ENCODE measurements at places on chromosomes 1 and 21.
A peak's percentile ranks its signal among the peaks of the same experiment; 100 is the strongest.

DNA sequence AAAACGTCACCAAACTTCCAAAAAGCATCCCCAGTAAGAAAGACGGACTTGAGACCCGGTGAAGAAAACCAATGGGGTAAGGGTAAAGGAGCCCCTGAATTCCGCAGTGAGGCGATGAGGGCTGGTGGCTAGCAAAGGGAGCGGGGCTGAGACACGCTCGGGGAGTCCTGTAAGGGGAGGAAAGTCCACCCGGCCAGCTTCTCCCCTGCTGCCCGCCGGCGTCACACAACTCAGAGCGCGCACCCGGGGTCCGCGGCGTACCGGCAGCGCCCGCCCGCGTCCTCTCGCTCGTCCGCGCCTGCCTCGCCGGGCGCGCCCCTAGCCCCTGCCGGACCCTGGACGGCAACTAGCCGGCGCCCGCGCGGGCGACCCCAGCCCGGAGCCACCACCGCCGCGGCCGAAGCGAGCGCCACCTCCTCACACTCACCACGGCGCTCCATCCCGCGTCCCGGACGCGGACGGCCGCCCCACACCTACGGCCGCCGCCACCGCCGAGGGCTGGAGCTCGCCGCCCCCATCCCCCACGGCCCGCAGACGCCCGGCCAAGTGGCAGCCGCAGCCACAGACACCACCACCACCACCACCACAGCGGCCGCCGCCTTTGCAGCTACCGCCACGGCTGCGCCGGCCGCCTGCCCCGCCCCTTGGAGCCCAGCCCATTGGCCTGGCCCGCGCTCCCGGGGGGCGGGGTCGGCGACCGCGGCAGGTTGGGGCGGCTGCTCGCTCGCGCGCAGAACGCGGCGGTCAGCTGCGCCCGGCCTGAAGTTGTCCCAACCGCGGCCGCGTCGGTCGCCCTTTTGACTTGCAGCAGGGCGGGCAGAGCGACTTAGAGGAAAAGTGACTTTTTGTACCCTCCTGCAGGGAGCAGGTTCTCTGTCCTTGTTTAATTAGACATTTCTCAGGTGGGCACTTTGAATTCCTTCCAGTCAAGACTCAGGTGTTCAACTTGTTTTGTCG is 10.0 kb upstream of the ARHGAP29 start:
- DNase-seq: peak; percentile 30

- peak; percentile 16 for DNase-seq
Measured at GRCh38 chr21:38669186-38669585, 136.5 kb upstream of the ETS2 start.

DNA sequence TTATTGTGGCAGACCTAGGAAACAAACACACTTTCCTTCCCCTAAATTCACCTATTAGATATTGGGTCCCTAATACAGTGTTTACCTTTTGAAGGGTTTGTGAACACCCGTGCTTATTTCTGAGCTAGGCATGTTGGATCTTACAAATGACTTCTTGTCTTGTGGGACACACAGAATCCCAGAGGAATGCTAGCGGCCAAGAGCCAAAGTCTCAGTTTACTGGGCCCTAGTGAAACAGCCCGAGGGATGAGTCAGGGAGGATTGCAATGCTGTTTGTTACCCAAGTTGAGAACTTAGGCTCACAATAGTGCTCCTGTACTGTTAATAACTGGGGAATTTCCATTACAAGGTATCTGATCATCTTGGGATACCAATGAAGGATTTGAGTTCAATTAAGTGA is 100.1 kb upstream of the AKT3 start:
- no peak for DNase-seq

- no peak for DNase-seq
Measured at GRCh38 chr1:8847990-8848389, 30.5 kb downstream of the ENO1 start.

- DNase-seq: no peak
Measured at GRCh38 chr1:92277105-92277723, 21.6 kb downstream of the GLMN start.

DNA sequence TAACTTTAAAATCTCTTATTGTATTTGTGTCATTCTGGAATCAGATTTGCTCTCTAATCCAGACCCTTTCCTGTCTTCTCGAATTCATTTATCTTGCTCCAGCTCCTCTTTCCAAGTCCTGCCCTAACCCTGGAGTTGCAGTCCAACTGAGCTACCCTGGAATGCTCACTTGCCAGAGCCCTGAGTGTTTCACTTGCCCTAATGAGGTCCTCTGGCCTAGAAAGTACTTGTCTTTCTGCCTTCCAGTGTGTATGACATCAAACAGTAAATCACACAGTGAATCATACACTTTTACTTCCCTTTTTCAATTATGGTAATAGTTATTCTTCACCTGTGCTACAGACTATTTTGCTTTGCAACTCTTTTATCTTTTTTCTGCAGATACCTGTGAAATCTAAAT is 96.9 kb downstream of the NEK7 start:
- no peak for DNase-seq

DNA sequence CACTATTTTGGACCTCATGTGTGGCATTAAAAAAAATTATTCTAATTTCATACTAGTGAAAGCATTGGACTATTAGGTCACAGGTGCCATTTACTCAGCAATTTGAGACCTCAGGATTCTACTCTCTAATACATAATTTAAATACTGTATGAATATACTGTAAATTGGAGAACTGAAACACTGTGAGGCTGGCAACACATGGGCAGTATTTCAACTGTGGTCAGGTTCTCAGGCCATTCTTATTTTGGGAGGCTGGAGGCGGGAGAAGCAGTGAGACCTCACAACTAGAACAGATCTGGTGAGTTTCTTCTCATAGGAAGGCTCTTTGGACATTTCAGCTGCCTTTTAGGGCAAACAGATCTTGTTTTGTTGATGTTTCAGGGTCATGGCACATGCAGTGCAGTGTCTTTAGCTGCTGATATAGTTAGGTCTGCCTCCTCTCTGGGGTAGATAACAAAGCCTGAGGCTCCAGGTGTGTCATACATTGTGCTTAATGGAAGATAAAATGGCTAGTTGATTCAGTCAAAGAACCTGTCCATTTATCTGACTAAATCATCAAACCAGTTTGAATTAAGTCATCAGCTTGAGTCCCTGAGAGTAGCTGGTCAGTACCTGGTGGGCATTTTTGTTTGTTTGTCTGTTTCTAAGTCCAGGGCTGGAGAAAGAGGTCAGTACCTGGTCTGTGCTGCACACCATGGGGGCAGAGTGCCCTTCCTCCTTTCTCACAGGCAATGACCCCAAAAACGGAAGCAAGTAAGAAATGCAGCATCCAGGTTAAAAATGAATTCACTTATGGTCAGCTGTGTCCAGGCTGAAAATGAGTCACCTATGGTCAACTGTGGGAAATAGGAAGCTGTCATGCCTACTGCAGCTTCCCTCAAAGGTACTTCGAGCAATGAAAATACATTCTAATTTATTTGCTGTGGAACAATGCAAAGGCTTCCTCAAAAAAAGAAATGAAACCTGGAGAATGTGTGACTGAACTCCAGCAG is 216.2 kb downstream of the SDCCAG8 start:
- DNase-seq: no peak

GRCh38 chr21:18191139-18191538 is 53.5 kb upstream of the CHODL start:
- DNase-seq: no peak

DNA sequence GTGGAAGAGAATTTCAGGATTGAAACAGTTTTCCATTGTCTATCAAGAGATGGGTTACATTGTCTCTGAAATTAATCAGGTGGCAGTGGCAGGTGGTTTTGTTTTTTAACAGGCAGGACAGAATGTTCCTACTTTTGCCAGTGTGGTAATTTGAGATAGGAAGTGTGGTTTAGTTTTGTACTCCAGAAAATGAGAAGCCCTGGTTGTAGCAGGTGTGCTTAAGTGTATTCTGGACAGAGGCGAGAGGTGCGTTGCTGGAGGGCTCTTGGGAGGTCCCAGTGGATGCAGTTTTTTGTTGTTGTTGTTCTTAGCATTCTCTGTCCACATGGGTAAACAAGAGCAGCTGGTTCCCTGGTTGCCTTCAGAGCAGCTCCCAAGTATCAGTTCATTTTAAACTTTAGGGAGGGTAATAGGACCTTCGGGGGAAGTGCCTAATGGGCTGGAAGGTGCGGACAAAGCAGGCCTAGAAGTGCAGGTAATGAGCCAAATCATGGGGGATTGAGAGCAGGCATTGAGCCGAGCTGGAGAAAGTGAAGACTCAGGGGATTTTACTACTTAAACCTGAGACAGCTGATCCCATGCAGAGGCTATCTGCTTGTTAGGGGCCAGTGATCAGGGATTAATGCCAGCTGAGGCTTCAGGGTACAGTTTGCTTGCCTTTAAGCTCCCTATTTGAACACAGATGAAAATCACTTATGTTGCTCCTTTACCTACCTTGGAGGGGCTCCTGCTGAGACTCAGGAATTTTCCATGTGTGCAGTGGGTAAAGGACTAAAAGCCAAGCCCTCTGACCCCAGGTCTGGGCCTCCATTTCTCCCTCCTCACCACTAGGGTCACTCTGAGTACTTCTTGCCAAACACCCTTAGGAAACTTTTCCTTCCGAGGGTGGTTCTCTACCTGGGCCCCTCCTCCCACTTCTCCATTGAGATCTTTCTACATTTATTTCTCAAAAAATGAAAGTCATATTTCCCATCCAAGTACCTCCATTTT is 6.1 kb downstream of the PFKFB2 start:
- no peak for DNase-seq

DNA sequence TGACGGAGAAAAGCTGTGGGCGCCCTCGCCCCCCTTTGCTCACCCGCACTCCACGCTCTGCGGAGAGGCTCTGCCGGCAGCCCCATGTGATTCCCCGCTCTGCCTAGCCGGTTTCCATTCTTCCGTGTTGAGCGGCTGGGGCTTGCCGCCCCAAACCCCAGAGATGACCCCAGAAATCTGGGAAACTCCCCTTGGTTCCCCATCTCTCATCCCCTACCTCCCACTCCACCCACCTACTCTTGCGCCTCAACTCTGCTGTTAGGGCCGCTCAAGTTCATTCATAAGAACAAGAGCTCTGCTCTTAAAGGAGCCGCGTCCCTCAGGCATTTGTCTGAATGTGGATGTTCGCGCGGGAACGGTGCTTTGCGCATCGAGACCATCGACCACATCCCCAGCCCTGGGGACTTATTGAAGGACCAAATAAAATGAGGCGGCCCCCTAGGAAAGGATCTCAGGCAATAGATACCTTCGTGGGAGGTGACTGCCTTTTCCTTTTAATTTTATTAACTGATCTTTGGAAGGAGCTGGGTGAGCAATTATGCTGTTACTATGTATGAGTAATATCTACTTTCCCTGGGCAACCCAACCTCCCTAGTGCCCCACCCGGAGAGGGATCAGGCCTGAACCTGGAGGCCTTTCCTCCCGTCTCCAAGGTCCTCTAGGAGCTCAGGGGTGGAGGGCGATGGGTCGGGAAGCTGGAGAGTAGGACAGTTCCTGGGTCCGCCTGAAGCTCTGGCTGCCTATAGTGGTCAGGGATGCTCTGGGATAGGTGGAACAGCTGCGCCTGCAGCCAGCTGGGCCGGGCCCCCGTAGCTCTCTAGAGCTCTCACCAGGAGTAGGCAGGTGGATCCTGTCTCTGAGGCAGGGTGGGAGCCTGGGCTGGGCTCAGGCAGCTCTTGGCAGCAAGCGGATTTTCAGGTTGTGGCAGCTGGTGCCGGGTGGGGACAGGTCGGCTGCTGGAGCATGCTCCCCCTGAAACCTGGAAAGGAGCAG is 898 bp downstream of the MFSD2A start:
- peak; percentile 100 for DNase-seq

DNA sequence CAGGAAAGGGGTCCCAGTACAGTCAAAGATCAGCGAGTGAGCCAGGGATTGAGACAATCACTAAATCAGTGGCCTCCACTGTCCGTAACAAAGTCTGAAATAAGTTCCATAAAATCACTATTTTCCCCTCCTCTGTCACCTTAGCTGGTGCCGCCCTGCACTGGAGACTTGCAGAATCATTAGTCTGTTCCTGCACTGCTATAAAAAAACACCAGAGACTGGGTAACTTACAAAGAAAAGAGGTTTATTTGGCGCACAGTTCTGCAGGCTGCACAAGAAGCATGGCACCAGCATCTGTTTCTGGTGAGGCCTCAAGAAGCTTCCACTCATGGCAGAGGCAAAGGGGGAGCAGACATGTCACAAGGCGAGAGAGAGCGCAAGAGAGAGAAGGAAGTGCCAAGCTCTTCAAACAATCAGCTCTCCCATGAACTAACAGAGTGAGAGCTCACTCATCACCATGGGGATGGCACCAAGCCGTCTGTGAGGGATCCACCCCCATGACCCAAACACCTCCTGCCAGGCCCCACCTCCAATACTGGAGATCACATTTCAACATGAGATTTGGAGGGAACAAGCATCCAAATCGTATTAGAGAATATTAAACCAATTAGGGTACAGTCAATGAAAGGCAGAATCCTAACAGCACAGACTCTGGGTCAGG is 129.8 kb upstream of the TIAM1 start:
- DNase-seq: no peak

GRCh38 chr1:119040489-119040888 is 52.3 kb upstream of the TBX15 start:
- no peak for DNase-seq

DNA sequence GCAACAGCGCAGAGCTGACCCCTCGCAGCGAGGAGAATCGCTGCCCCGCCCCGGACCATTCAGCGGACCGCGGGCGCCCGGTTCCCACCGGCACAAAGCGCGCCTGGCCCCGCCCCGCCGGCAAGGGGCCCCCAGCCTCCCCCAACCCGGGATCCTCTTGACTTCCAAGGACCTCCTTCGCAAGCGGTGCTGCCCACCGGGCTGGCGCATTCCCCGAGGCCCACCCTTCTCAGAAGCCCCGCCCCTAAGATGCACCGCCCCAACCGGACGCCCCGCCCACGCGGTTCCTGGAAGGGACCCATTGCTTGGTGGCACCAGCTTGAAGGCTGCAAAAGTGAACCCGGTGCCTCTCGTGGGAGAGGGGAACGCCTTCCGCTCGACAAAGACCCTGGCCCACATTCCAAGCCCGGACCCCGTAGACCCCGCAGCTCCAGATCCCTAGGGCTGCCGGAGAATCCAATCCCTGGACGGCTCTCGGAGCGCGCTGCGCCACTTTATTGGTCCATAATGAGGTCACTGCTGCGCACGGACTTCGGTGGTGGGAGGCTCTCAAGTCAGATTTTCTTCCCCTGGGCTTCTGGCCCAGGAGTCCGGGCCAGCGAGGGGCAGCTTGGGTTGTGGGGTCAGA is 2.0 kb downstream of the HES3 start:
- DNase-seq: peak; percentile 74
